ENCODE measurements at places on chromosomes 16 and 17. TPM values are rescaled to one million over a fixed set of nuclear protein-coding genes. Genes with fewer than 3 reads are reported as not detected.

- DNase-seq, result no peak
Observed at GRCh38 chr17:17346428-17347233, 43.5 kb downstream of the NT5M start.

DNA sequence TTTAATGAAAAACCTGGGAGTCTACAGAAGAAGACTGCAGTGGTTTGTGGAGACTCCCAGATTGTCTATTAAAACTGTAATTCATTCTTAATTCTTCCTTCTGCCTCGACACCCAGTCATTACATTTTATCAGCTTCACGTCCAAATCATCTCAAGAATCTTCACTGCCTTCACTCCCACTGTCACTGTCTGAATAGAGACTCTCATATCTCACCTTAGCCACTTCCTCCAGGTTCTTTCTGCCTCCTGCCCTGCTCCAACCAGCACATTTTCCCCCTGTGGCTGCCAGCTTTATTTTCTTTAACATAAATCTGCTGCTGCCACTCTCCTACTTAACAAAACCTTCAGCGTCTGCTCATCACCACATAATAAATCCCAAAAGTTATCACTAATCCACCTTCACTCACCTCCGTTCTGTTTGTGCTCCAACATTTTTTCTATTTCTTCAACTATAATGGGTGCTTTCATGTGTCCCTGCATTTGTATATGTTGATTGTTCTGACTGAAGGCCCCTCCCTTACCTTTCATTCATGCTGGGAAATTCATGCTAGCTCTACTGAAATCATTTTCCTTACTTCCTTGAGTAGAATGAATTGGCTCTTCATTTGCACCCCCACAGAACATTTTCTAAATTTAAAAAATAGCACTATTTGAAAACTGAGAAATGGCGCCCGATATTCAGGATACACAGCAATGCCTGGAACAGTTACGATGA lies 38.9 kb downstream of the KCNJ2 start:
- DNase-seq, result no peak

- no peak for DNase-seq
Observed at GRCh38 chr17:57889892-57890856, 40.3 kb upstream of the MRPS23 start.

GRCh38 chr17:73311428-73311780 lies 397 bp downstream of the CDC42EP4 start:
- DNase-seq, result no peak

GRCh38 chr16:10967986-10968385 lies 23.6 kb downstream of the CLEC16A start:
- no peak for DNase-seq

DNA sequence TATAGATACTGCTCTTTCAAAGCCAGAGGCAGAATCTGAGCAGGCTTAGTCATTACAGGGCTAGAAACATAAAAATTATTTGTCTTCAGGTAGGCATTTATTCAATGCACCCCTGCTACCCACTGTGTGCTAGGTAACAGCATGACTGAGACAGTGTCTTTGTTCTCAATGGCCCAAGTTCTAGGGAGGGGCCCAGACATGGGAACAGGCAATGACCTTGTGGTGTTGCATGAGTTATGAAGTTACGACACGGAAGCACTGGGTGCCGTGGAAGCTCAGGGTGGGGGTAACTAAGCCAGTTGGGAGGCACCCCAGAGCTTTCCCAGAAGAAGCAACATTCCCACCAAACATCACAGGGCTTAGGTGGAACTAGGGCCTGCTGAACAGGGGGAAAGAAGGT lies 87.0 kb downstream of the CPPED1 start:
- no peak for DNase-seq

- no peak for DNase-seq
Observed at GRCh38 chr16:24589997-24590396, 50.6 kb downstream of the RBBP6 start.

GRCh38 chr16:4846503-4846900 lies 586 bp downstream of the GLYR1 start:
- DNase-seq, result no peak

DNA sequence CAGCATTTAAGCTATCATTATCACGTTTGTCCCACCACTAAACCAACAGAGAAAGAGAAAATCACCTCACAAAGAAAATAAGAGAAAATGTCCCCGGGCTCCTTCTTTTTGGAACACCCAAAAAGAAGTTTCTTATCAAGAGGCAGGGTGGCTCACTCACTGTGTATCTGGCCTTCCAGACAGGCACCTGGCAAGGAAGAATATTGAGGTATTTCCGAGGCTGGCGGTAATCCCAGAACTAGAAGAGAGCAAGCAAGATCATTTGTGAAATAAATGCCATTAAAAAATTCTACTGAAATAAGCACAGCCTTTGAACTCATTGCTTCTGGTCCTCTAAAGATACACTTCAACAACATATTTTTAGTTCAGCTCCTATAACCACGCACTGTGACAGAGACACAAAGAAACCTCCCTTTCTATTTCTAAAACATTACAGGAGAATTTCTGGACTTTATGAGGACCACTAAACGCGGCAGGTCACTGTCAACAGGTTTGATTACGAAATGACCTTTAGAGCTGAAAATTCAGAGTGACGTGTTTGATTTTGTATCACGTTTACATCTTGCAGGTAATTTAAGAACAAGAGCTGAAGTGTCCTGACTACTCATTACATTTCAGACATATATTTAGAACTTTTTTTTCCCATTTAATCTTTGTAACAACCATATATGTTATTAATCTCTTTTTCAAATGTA lies 61.0 kb downstream of the WDR59 start:
- no peak for DNase-seq

DNA sequence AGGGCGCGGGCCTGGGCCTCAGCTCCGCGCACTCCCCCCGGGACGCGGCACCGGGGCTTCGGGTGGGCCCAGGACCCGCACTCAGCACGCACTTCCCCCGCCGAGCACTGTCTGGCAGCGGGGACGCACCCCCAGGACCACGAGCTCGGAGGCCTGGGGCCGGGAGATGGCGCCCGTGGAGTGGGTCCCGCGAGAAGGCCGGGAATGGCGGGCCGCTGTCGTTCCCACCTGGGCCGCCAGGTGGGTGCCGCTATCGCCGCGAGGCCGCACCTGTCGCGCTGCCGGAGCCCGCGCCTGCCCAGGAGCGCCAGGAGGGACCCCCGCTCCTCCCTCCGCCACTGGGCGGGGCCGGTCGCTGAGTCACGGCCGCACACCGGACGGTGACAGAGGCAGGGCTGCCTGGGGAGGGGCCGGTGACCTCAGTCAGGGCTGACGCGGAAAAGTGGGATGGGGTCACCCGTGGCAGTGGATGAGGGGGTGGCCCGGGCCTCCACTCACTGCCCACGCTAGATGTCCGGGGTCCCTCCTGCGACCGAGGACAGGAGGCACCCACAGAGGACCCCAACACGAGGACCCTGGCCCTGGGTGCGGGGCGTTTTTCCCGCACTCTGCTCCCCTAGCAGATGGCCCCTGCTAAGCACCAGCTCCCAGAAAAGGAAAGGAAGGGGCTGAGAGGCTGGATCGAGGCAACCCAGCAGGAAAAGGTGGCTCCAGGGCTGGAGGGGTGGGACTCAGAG lies 6.9 kb upstream of the ACTG1 start:
- DNase-seq, result peak; percentile 59

Gene CCDC102A
- 7.1 TPM for total RNA-seq

Gene CRYBA1
- not detected for total RNA-seq

Gene KLHL10
- not detected for total RNA-seq

Gene FNDC8
- not detected for total RNA-seq

Gene C17orf58
- total RNA-seq, result 2.2 TPM

Gene GOSR1
- 50.0 TPM for total RNA-seq

Gene WDR45B
- total RNA-seq, result 68.4 TPM

Gene KCNJ12
- total RNA-seq, result not detected

Gene TMC5
- total RNA-seq, result not detected
